ENCODE measurements at places on chromosomes 5 and 9.

DNA sequence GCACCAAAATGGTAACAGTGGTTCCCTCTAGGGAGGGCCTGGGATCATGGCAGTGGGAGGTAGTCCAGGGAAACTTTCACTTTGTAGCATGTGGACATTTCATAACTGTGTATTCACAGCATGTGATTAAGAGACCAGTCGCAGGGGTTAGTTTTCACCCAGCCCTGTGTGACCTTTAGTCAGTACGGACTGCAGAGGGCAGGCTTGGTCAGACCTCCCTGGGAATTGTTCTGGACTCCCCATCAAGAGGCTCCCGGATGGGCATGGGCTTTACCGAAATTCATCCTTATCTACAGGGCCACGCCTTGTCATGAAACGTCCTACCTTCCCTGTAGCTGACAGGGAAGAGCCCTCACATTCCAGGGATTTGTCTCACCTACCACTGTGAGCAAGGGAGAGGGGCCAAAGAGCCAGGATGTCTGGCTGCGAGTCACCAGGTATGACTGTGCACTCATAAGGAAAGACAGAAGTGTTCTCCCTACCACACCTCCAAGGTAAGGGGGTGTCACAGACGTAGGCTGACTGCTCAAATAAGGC, 19.9 kb downstream of the GPX3 start:
- no peak for DNase-seq

DNA sequence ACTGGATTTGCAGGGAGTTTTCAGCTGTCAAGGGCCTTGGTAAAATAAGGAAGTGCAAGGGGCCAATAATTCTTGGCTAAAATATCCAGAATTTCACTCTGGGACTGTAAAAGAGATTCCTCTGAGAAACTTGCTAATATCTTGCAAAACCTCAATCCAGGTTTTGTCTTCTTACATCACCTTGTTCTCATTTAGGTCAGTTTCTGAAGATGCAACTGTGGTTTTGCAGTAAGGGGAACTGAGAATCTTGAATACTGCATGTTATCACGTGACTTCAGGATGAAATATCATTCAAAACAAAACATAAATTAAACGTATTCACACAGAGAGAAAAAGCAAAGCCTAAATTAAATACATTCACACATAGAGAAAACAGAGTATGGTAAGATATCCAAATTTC, 35.0 kb upstream of the RIC1 start:
- DNase-seq = no peak

GRCh38 chr5:168317096-168317520, 25.7 kb downstream of the WWC1 start:
- DNase-seq = no peak

DNA sequence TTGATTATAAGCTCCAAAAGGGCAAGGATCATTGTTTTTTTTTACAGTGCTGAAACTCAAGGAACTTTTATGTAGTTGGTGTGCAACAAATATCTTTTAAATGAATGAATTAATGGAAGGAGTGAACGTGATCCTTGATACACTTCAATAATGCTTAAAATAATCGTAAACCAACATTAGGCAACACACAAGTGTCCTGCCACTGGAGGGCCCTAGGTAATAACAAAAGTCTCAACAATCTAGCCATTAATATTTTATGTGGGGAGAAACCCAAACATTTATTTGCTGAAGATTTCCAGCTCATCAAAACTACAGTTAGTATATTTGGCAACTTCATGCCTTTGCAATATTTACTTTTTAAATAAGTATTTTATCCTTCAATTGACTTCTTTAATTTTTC, 309.0 kb upstream of the FBXL7 start:
- no peak for DNase-seq

DNA sequence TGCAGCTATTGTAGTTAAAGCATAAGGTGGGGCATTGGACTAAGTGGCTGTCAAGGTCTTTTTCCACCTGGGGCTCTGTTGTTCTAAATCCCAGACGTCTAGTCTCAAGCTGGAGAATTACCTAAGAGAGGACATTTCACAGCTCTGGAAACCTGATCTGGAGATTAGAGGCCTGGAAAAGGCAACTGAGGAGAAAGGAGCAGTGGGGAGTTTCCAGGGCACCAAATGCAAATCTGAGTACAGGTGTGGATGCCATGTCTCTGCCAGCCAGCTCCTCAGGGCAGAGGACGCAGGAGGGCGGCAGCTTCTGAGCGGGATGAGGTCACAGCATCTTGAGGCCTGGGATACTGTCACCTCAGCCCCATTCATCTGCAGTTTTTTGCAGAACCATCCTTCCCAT, 65.2 kb downstream of the PPARGC1B start:
- no peak for DNase-seq

DNA sequence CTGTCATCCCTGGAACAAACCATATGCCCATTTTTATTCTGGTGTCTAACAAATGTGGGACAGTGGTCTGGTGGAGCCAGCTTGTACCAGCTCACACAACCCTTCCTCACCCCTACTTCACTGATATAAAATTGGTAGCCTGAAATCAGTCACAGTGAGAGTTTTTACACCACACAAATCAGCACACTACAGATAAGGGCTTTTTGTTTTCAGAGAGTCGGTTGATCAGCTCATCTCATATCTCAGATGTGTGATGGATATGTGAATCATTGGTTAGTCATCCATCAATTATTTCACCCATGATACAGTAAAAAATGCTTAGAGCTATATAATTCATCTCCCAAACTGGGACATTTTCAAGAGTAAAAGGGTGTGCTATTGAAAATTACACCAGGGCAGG, 529.2 kb downstream of the EBF1 start:
- DNase-seq = no peak

DNA sequence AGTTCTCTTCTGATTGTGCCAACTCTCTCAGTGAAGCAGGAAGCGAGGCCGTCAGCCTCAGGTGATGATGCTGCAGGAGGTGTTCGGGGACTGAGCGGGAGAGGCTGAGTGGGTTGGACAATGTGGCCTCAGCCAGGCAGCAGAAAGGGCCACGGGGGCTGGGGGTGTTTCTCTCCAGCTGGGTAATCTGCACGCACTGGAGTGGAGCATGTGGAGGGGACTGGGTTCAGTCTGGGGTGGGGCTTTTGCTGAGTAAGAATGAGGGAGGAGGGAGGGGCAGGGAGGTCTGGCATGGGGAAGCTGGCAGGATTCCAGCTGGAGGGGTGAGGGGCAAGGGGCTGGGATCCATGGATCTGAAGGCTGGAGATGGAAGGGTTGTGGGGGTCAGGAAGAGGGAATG, 60.8 kb upstream of the PHYKPL start:
- no peak for DNase-seq

DNA sequence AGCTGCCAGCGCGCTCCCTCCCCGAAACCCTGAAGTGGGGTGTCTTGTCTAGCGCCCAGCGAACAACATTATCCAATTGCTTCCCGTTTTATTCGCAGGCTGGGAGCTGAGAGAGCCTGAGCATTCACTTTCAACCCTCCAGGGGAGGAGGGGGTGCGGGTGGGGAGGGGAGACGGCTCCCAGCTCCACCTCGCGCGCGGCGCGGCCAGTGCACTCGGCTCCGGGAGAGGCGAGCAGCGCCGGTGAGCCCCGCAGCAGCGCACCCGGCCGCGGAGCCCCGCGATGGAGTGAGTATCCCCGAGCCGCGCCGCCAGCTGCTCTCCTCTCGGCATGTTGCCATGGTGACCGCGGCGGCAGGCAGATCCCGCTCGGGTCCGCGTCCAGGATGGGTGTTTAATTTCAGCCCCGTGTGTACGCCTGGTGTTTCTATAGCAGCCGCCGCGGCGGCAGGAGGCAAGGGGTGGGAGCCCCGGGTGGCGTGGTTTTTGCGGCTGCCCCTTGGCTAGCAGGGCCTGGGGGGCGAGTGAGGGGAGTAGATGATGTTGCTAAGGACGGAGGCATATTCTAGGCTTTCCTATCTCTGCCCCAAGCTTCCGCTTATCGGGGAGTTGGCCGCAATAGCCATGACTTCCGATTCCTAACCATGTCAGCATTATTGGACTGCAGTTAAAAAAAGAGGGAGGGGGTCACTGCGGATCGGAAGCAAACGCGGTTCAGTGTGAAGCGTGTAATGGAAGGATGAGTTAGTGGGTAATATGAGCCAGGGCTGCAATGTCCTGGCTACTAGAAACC, 139.2 kb upstream of the PALM2AKAP2 start:
- DNase-seq = no peak

All from stimulated activated CD4-positive, alpha-beta T cell treated with anti-CD3 and anti-CD28 coated beads, Interleukin-15, amount 100 ng/mL, for 1 hour (primary cell).